Activated CD8-positive, alpha-beta T cell treated with anti-CD3 and anti-CD28 coated beads for 36 hours (primary cell): ENCODE measurements at places on chromosomes 5 and 9.

DNA sequence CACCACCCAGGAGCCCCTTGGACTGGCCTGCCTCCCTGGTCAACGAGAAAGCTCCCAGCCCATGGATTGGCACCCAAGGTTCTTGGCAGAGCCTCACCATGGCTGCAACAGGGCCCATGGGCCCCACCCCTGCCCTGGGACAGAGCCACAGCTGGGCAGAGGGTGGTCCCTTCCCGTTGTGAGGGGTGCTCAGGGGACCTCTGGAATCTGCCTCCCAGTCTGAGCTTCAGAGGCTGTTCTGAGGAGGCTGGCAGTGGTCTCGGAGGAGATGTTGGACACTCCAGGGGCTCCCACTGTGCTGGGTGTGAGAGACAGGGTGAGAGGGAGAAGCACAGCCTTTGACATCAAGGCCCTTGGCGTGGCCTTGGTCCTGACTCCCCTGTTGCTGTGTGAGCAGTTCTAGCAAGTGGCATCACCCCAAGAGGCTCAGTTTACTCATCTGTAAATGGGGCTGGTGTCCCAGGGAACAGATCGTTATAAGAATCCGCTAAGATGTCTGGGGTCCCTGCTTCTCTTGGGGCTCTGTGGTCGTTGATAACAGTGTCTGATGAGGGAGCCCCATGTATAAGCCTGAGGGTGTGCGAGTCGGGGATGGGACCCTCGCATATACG, 33.0 kb downstream of the LHX3 start:
- DNase-seq: no peak

DNA sequence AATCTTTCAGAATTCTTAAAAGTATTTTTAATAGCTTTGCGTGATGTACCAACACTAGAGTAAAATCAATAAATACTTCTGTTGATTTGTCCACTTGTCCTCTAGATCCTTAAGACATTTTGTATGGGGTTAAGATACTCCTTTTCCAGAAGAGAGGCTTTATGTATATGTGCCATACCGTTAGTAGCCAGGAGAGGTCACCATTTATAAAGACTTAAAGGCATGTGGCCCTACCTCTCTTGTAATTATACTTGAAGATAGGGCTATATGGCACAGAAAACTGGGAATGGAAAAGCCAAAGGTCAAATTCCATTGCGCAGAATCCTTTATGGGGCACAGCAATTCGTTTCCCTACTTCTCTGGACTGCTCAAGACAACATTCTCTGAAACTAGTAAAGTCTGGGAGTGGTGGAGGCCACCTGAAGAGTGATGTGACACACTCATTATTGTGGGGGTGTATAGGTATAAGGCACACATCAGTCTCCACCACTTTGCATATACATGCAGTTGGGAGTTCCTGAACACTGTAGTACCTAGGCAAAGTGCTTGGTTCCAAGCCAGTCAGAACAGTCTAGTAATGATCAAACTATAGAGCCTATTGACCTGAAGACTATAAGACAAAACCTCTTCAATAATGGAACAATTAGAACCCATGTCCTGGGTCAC, 140.1 kb upstream of the FBXL17 start:
- DNase-seq: peak; percentile 16

- DNase-seq: peak; percentile 64
Measured at GRCh38 chr9:125521462-125522327, 185.3 kb downstream of the MAPKAP1 start.

- no peak for DNase-seq
Measured at GRCh38 chr5:133075572-133076536, 24.0 kb downstream of the HSPA4 start.

- DNase-seq: peak; percentile 30
Measured at GRCh38 chr9:127204771-127205470, 59.7 kb upstream of the GARNL3 start.

GRCh38 chr5:36878392-36879082, 2.0 kb downstream of the NIPBL start:
- no peak for DNase-seq

DNA sequence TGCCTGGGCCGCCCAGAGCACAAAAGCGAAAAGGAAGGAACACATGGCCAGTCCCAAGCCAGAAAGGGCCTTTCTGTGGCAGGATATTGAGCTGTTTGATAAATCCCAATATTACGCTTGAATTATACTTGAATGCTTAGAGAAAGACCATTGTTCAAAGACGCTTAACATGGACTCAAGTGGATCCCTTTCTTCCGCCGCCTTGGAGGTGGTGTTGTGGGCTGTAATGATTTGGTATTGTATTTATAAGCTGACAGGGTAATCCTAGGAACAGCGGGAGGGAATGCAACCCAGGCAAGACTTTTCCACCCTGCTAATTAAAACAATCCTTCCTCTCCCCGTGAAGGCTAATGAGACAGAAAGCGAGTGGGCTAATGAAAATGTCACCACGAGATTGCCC, 24.9 kb downstream of the CFAP77 start:
- DNase-seq: no peak

GRCh38 chr9:13377171-13377925, 97.9 kb upstream of the MPDZ start:
- DNase-seq: no peak
